Epithelial cell of umbilical artery (primary cell): ENCODE measurements at places on chromosomes 16 and 17. TPM values are rescaled to one million over a fixed set of nuclear protein-coding genes. Genes with fewer than 3 reads are reported as not detected.

Gene MMP15
- 4.4 and 4.9 TPM in 2 replicates for total RNA-seq

Gene PPP1R27
- not detected in 2 replicates for total RNA-seq

Gene C16orf92
- total RNA-seq, result not detected in 2 replicates

Gene FBXW10
- total RNA-seq, result not detected in 2 replicates

Gene CCDC154
- under 0.01 and 0.15 TPM in 2 replicates for total RNA-seq

Gene CMTM4
- total RNA-seq, result 9.3 and 10.4 TPM in 2 replicates
